ENCODE measurements at places on chromosomes 7 and 10.

DNA sequence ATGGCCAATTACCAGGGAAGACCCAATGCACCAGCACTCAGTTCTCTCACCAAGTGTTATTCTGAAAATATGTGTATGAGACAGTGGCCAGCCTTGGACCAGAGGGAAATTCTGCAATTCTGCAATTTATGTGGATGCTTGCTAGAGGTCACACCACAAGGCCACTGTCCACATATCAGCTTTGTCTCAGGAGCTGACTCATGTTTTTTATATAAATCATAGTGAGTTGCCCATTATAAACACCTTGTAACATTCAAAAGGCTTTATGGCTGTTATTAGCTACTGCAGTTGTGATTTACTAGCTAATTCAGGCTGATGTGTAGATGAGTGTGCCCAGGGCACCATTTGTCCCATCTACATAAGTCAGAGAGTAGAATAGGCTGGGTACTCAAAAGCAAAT, 649.0 kb downstream of the LRMDA start:
- no peak for DNase-seq

DNA sequence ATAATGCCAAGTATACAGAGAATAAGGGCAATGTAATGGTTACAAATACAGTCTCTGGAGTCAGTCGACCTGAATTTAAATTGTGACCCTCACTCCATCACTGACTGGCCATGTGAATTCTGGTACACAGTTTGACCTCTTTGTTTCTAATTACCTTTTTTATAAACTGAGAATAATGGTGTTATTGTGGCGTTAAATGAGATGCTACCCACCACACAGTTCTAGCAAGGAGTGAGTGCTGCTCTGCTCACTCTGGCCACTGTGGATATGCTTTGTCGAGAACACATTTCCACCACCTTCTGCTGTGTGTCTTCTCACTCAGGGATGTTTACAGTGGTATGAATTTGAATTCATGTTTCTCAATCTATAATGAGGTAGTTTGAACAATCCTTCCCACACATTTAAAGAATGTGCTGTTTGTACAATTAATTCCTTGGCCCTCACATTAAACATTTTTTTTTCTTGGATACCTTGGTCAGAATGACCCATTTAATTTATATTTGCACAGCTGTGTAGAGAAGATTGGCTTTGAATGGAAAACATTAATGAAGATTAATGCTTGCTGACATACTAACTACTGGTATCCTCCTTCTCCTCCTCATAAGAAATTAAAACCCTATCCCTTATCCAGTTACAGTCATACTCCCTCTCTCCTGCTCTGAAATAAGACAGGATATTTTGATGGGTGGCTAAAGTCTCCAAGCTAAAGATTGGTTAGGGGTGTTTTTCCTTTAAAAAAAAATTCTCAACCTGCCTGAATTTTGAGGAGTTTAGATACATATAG, 42.4 kb downstream of the PLCE1 start:
- no peak for DNase-seq

GRCh38 chr7:157407512-157408257, 70.9 kb downstream of the DNAJB6 start:
- DNase-seq, result no peak

DNA sequence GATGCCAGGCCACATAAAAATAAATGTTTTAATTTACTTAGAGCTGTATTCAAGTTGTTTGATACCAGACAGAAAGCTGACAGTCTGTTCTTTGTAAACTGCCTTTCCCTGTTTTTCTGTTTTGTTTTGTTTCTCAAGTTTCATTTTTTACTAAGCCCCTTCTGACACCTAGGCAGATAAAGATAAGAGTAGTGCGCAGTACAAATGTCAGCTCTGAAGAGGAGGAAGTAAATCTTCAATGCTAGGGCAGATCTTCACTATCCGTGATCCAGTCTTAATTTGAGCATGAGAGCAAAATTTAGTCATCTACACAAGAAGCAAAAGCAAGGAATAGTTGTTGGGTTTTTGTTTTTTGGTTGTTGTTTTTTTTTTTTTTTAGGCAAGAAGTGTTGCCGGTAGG, 27.3 kb downstream of the MTURN start:
- DNase-seq, result no peak

DNA sequence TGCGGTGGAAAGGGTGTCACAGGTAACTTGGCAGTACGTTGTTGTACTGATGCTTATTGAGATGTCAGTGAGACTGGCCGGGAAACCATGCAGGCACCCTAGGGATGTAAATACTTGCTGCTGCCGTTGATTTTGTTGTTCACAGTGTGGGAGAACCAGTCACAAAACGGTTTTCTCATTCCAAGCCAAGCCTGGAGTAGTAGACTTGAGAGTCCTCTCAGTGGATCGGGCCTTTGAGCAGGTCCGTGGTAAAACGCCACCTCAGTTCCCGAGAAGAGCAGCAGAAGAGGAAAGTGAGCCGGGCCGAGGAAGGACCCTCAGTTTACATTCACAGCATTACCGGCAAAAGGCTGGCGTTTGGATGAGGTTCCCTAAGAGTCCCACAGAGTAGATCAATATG, 1.1 kb downstream of the JAKMIP3 start:
- no peak for DNase-seq

DNA sequence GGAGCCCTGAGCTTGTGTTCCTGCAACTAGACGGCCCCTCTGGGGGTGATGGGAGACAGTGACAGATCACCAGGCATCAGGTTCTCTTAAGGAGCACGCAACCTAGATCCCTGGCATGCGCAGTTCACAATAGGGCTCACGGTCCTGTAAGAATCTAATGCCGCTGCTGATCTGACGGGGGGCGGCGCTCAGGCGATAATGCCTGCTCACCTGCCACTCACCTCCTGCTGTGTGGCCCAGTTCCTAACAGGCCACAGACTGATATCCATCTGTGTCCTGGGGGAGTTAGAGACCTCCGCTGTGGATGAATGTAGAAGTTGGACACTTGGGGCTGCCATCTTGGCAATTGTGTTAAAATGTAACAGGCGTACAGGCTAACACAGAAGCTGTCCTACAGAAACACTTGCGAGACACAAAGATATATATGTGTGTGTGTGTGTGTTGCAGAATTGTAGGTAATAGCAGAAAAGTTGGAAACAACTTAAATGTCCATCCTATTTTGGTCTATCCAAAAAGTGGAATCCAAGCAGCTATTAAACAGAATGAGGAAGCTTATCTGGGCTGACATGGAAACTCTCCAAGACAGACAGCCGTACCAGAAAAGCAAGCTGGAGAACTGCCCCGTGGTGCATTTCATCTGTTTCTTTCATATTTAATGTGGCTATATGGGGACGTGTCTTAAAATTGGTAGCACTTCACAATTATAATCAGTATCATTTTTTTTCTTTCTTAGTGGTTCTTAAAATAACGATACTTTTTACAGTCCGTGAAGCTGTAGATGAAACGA, 82.8 kb downstream of the MKI67 start:
- DNase-seq, result no peak

DNA sequence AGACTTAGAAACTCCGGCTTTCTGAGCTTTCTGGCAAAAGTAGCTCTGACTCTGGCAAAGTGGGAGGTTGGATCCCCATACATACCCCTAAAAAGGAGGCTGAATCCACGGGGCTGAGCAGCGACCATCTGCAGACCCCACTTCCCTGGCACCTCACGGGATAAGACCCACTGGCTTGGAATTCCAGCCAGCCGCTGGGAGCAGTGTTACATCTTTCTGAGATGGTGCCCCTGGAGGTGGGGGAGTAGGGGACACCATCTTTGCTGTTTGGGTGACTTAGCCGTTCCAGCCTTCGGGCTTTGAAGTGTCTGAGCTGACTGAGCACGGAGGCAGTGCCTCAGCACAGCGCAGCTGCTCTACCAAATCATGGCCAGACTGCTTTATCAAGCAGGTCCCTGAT, 45.0 kb upstream of the GRM3 start:
- DNase-seq, result no peak

DNA sequence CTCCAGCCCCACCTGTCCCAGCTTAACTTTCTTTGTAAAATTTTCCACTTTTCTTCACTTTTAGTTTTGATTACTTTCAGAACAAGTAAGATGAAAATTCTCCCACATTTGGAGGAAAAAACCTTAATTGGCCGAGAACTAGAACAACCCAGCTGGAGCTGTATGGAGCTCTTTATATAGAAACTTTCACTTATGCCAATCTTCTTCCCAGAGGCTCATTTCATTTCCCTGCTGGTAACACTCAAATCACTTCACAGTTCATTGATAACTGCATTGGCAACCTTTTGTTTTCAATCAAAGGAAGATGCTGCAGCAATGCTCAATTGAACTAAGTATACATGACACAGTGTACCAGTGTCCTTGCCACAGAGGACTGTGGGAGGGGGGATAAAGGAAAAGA, 176.2 kb upstream of the NOBOX start:
- no peak for DNase-seq

GRCh38 chr7:24401628-24402593, 117.9 kb downstream of the NPY start:
- no peak for DNase-seq

DNA sequence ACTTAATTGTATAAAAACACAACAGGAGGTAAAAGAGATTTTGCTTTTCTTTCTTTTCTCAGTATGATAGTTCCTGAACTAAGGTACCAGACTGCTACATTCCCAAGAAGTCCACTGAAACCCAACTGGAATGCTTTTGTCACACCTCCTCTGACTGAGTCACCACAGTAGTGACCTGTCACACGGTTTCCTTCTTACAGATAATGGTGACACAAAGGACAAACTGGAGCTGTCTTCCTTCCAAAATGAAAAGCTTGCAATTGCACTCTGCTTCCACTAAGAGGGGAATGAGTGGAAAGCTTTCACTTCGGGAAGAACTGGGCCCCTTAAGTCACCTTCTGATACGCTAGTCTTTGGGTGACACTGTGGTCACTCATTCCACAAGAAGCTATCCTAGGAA, 122.2 kb downstream of the KMT2E start:
- no peak for DNase-seq

DNA sequence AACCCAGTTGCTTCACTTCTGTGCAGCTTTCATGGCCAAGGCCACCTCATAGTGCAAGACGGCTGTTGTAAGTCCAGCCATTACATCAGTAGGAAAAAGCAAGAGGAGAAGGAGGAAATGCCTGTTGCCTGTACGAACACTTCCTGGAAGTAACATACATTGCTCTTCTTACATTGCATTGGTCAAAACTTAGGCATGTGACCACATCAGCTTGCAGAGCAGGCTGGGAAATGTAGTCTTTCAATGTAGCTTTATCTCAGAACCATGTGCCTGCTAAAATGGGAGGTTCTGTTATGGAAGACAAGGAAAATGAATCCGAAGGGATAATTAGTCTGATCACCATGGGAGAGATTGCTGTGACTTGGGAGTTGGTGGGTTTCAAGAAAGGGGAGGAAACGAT, 4.3 kb downstream of the SLC29A3 start:
- DNase-seq, result peak; percentile 44

DNA sequence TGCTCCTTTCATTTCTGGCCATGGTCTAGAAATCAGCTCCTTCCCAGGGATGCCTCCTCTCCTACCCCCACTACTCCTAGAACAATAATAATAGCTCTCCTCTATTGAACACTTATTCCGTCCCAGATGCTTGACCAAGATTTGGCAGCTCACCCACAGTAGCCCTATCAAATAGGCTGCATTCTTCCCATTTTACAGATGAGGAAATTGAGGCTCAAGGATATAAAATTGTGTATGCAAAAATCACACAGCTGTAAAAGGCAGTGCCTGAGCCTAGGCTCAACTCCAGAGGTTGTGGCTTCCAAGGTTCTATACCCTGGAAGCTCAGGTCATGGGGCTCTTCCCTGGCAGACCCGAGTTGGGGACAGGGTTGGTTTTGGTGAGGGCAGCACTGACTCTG, 82.3 kb downstream of the C10orf105 start:
- DNase-seq, result no peak

- no peak for DNase-seq
Observed at GRCh38 chr10:60940446-60940845, 3.5 kb downstream of the RHOBTB1 start.

DNA sequence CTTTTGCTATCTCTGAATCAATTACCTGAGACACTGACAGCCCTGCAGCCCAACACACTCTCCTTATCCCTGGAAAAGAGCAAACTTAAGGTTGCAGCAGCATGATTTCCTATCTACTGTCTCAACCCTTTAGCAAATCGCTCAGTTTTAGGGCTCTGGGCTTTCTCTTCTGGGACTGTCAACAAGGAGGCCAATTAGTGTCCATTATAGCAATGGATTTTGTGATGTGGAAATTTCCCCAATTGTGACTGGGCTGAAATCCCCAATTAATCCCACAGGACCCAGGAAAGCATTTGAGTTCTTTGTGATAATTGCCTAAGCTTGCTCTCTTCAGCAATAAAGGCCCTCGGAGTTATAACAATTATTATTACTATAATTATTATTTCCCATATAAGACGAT, 197.0 kb downstream of the ZNF438 start:
- no peak for DNase-seq

DNA sequence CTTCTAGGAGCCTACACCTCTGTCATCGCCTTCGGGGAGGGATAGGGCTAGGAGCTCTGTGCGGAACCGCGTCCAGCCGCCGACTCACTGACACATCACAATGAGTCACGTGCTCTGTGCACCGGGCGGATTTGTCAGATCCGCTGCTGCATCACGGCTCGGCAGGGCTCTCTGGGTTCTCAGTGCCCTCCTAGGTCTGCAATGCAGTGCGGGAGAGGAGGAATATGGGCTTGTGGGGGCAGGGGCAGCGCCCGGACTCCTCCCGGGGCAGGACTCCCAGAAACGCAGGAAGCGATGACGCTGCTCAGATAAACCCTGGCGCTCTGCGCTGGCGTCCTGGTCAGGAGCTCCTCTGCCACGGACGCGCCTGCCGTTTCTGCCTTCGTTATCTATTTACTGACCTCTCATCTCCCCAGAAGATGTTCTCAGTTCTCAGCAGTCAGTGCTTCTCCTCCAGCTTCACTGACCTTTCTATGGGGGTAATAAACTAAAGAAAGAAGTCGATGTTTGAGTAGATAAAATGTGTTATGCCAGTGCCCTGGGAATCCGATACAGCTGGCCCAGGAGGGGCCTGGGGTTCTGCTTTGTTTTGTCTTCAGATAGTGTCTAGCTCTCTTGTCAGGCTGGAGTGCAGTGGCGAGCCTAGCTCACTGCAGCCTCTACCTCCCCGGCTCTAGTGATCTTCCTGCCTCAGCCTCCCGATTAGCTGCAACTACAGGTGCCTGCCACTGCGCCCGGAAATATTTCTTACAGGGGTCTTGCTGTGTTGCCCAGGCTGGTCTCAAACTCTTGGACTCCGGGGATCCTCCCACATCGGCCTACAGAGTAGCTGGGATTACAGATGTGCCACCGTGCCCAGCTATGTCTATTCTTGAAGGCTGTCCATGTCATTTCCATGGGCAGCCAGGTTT, 22.8 kb upstream of the ITGB1 start:
- DNase-seq, result peak; percentile 88
